ENCODE measurements at places on chromosomes 7 and 10. TPM values are rescaled to one million over a fixed set of nuclear protein-coding genes. Genes with fewer than 3 reads are reported as not detected.

- H3K27ac ChIP-seq = no peak overlapping the region
- H3K4me3 ChIP-seq = no peak overlapping the region
- H3K4me1 ChIP-seq = peaks cover 2% of the 10 kb centered on the region
- no peak for DNase-seq
- H3K27me3 ChIP-seq = no peaks in the 10 kb centered on the region
Measured at GRCh38 chr10:6390213-6390845, 187.6 kb downstream of the PFKFB3 start.

Gene ACBD7
- total RNA-seq = not detected

Gene MAT1A
- total RNA-seq = not detected

DNA sequence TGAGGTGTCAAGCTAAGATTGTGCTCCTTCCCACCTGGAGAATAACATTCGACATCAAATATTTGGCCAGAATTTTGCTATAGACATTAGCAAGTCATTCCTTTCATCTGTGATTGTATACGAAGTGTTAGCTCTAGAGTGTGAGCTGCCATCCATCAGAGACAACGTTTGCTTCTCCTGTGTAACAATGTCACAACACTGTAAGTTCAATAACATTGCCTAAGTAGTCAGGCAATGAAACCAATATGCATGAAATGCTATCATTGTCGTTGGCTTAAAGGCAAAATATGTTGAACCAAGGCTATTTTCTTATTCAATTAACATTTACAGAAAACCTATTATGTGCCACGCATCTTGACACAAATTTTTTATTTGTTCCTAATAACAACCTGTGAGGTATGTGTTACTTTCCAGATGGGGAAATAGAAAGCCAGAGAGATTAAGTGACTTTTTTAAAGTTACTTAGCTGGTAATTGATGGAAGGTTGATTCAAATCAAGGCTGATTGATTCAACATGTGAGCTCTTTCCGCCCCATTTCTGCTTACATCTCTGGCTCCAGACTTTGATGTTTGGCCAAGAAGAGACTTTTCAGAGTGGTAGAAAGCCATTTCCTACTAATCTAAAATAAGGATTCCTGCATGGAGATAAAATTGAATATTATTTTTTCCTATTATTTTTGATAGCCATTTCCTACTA is 32.0 kb downstream of the BET1 start:
- DNase-seq = no peak
- no peaks in the 10 kb centered on the region for H3K27me3 ChIP-seq
- peaks cover 2% of the 10 kb centered on the region for H3K36me3 ChIP-seq
- H3K27ac ChIP-seq = no peak overlapping the region
- H3K4me3 ChIP-seq = no peak overlapping the region
- no peaks in the 10 kb centered on the region for H3K4me1 ChIP-seq

- H3K4me1 ChIP-seq = peaks cover 54% of the 10 kb centered on the region
- H3K27me3 ChIP-seq = no peaks in the 10 kb centered on the region
- no peak for DNase-seq
- H3K36me3 ChIP-seq = peaks cover 2% of the 10 kb centered on the region
- H3K27ac ChIP-seq = peak overlapping the region; percentile 87
Measured at GRCh38 chr10:3090914-3091787, 23.8 kb downstream of the PFKP start.

DNA sequence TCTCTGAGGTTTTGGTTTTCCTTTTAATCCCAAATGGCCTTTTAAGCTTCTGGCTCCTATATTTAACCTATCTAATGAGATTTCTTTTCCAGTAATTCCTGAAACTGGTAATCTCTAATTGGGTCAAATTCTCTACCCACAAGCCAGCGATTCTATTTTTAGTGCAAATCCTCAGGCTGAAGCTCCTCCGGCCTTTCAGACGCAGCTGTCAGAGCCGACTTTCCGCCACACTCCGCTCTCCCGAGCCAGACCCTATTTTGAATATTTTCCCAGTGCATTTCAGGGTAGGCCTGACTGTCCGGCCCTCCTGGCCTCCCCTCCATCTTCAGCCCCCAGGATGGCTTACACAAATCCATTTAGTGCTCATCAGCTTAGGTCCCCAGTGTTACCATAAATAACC is 9.7 kb upstream of the ADCY1 start:
- no peaks in the 10 kb centered on the region for H3K4me1 ChIP-seq
- H3K4me3 ChIP-seq = no peak overlapping the region
- H3K36me3 ChIP-seq = no peaks in the 10 kb centered on the region
- peaks cover 36% of the 10 kb centered on the region for H3K27me3 ChIP-seq
- no peak for DNase-seq

- no peaks in the 10 kb centered on the region for H3K36me3 ChIP-seq
- H3K27me3 ChIP-seq = peaks cover 44% of the 10 kb centered on the region
- DNase-seq = no peak
- no peak overlapping the region for H3K27ac ChIP-seq
Measured at GRCh38 chr10:27699776-27700175, 45.8 kb downstream of the MKX start.

- no peaks in the 10 kb centered on the region for H3K36me3 ChIP-seq
- DNase-seq = no peak
- no peak overlapping the region for H3K27ac ChIP-seq
- H3K4me3 ChIP-seq = no peak overlapping the region
- H3K27me3 ChIP-seq = no peaks in the 10 kb centered on the region
Measured at GRCh38 chr7:82204694-82205093, 238.9 kb downstream of the CACNA2D1 start.

Gene SLC18A3
- not detected for total RNA-seq

DNA sequence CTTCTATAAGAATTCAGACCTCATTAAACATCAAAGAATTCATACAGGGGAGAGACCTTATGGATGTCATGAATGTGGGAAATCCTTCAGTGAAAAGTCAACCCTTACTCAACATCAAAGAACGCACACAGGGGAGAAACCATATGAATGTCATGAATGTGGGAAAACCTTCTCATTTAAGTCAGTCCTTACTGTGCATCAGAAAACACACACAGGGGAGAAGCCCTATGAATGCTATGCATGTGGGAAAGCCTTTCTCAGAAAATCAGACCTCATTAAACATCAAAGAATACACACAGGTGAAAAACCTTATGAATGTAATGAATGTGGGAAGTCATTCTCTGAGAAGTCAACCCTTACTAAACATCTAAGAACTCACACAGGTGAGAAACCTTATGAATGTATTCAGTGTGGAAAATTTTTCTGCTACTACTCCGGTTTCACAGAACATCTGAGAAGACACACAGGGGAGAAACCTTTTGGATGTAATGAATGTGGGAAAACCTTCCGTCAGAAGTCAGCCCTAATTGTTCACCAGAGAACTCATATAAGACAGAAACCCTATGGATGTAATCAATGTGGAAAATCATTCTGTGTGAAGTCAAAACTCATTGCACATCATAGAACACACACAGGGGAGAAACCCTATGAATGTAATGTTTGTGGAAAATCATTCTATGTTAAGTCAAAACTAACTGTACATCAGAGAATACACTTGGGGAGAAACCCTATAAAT is 24.1 kb downstream of the ZNF37A start:
- DNase-seq = no peak
- H3K27me3 ChIP-seq = no peaks in the 10 kb centered on the region
- H3K4me3 ChIP-seq = no peak overlapping the region
- H3K36me3 ChIP-seq = peaks cover 8% of the 10 kb centered on the region
- no peaks in the 10 kb centered on the region for H3K4me1 ChIP-seq
- H3K27ac ChIP-seq = peak overlapping the region; percentile 2

DNA sequence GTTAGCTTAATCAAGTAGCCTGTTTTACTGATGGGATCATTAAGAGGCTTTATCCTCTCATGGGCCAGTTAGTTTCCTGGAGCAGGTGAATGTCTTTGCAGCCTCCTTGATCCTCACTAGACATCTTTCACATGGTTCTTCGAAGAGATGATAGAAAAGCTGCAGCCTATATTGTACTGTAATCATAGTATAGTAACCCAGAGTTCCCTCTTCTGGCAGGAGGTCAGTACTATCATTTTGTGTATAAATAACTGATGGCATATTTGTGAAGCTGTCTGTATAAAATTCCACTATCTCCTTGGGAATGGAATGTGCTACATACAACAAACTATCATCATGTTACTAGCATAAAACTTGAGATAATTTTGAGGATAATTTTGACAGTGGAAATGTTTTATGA is 123.8 kb upstream of the PRPS1L1 start:
- H3K4me3 ChIP-seq = no peak overlapping the region
- peaks cover 16% of the 10 kb centered on the region for H3K27me3 ChIP-seq
- H3K27ac ChIP-seq = no peak overlapping the region
- DNase-seq = no peak

- peaks cover 8% of the 10 kb centered on the region for H3K4me1 ChIP-seq
- H3K27ac ChIP-seq = no peak overlapping the region
- H3K4me3 ChIP-seq = no peak overlapping the region
Measured at GRCh38 chr7:93228302-93228701, 2.0 kb upstream of the HEPACAM2 start.

Gene VSTM2A
- total RNA-seq = not detected

GRCh38 chr7:122132341-122132740 is 11.7 kb downstream of the AASS start:
- H3K27ac ChIP-seq = no peak overlapping the region
- H3K4me1 ChIP-seq = peaks cover 12% of the 10 kb centered on the region
- no peaks in the 10 kb centered on the region for H3K27me3 ChIP-seq
- no peaks in the 10 kb centered on the region for H3K36me3 ChIP-seq

Gene IFRD1
- total RNA-seq = 269 TPM

- peaks cover 28% of the 10 kb centered on the region for H3K27me3 ChIP-seq
- H3K36me3 ChIP-seq = no peaks in the 10 kb centered on the region
- DNase-seq = no peak
- no peak overlapping the region for H3K4me3 ChIP-seq
- H3K27ac ChIP-seq = no peak overlapping the region
Measured at GRCh38 chr10:109698882-109699664, 224.2 kb downstream of the XPNPEP1 start.

DNA sequence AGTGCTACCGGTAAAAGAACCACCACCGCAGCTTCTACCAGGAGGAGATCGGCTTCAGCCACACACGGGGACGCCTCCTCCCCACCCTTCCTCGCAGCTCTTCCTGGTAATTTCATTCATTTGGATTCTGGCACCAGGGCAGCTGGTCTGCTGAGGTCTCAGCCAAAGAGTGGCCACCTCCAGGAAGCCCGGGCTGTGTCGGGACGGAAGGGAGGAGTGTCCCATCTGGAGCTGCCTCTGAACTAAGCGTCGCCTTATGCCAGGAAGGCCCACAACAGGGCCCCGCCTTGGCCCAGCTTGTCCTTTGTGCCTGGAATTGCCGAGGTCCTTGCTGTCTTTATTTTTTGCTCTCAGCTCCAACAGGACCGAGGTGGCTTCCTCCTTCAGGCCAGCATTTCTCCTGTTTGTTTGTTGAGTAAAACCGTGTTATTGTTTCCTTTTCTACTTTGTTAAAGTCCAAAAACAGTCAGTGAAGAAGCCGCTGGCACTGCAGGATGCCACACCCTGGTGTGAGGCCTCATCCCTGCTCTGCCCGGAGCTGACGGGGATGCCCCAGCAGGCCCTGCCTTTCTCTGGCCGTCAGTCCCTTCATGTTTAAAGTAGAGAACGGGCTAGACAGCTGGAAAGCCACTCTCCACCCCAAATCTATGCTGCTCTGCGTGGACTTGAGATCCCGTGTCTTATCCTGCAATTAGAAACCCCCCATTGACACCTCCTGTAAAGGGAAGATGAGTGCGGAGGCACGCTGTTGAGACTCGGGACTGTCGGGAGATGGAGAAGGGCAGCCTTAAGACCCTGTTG is 24.5 kb upstream of the TTYH3 start:
- H3K27me3 ChIP-seq = no peaks in the 10 kb centered on the region
- peaks cover 10% of the 10 kb centered on the region for H3K4me1 ChIP-seq

Gene ERVW-1
- not detected for total RNA-seq

- DNase-seq = peak; percentile 48
- peak overlapping the region; percentile 99 for H3K27ac ChIP-seq
- peak overlapping the region; percentile 95 for H3K4me3 ChIP-seq
Measured at GRCh38 chr10:102394801-102395399, 605 bp upstream of the NFKB2 start.

Measured in T-helper 17 cell (primary cell).